ENCODE measurements at places on chromosomes 3 and 15.
A peak's percentile ranks its signal among the peaks of the same experiment; 100 is the strongest.

DNA sequence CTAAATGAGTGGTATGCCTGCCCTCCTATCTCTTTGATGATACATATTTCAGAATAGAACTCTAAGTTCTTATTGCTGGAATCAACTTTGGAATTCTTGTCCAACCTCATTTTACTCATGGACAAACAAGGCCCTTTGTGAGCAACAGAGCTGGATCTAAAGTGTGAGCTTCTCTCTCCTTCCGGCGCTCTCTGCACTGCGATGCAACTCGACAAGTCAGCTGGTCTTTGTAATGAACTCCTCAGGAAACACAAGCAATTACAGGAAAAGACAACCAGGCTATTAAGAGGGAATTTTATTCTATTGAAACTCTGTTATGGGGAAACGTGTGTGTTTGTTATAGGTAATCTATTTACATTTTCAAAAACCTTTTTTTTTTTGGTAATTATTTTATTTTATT is 20.3 kb upstream of the NRROS start:
- no peak for DNase-seq

DNA sequence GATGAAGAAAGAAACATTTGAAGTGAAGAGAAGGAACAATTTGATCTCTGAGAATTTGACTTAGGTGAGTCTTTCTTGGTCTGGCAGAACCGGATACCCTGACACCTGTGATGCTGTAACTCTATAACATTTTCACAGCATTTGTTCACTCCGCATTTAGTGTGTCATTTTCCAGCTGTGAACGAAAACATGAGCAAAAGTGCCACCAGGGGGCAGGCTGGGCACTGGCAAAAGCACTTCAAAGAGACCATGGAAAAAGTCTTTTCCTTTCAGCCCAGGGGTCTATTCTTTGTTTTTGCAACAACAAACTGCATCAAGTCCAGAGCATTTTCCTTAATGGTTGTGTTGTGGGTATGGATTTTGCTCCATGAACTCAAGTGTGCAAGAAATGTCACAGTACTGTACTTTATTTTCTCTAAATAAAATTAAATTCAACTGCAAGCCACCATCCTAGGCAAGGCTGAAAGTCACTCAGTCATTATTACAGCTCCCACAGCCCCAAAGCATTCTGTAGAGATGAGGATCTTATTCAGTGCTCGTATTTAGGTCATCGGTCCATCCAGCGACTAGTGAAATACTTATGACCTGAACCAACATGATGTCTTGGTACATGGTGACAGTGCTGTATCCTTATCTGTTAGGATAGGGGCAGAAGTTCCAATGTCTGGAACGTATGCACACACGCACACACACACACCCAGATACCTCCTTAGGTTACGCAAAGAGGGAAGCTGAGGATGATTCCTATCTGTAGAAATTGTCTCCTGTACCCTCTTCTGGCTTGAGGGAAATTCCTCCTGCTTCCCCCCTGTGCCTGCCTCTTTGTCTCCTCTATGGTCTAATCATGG is 125.5 kb downstream of the GADL1 start:
- peak; percentile 38 for DNase-seq

DNA sequence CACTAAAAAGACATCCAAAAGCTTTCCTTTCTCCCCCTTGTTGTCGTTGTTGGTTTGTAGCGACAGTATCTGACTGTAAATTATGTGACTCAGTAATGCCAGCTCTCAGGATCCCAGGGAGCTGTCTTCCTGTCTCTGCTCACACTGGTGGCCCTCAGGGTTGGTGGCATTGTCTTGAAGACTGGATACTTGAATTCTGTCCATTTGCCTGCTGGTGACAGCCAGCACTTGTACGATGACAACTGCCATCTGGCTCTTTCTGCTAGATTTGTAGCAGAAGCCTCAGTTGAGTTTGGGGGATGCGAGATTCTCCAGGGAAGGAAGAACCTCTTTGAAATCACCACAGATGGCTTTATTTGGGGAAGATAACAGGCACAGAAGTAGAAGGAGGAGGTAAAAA is 120.8 kb downstream of the ARPP21 start:
- no peak for DNase-seq

DNA sequence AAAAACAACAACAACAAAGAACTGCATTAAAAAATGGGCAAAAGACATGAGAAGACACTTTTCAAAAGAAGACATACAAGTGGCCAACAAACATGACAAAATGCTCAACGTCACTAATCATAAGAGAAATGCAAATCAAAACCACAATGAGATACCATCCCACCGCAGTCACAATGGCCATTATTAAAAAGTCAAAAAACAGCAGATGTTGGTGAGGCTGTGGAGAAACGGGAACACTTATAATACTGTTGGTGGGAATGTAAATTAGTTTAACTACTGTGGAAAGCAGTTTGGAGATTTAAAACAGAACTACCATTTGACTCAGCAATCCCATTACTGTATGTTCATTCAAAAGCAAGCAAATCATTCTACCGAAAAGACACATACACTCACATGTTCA is 15.1 kb downstream of the EIF1B start:
- no peak for DNase-seq

DNA sequence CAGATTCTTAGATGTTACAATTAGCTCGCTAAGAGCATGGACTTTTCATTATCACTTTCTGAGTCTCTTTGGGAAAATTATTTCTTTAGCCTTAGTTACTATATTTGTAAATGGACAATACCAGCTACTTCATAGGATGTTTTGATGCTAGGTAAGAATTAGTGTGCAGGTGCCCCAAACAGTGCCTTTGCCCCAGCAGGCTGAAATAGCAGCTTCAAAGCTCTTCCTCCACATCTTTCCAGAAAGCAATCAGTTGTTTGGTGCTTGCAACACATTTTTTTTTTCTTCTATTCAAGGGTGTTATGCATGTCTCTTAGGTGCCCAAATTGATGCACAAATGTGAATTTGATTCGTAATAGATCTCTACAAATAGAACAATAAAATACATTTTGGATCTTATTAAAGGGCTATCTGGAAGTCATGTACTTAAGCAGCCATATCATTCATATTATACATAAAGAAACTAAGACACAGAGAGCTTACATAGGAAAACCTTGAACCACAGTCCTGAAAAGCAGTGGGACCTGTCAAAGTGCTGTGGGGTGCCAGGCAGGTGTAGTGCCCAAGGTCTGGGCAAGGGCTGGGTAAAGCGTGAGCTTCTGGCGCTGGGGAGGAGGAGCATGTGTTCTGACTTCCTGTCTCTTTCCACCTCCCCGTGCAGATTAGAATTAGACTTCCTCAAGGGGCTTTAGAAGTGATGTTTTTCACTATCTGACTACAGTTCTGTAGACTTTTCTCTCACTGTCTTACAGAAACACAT is 62.9 kb downstream of the FNDC3B start:
- DNase-seq: peak; percentile 51

DNA sequence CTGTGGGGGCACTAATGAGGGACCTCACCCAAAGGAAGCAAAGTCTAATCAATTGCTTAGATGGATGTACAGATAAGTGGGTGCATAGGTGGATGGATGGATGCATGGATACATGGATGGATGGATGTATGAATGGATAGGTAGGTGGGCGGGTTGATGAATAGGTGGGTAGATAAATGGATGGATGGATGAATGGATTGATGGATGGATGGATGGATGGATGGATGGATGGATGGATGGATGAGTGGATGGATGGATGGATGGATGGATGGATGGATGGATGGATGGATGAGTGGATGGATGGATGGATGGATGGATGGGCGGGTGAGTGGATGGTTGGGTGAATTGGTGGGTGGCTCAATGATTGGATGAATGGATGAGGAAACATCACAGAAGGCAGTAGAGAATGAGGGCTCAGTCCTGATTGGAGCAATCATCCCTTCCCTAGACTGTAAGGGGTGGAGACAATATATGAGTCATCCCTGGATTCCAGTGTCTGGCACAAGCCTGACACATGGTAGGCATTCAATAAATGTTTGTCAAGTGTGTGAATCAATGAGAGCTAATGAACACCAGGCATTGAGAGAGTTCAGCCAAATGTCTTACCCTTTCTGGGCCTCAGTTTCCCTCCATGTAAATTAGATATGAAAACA is 40.4 kb upstream of the PXYLP1 start:
- no peak for DNase-seq

GRCh38 chr15:62782071-62782841 is 260.3 kb upstream of the TPM1 start:
- no peak for DNase-seq

DNA sequence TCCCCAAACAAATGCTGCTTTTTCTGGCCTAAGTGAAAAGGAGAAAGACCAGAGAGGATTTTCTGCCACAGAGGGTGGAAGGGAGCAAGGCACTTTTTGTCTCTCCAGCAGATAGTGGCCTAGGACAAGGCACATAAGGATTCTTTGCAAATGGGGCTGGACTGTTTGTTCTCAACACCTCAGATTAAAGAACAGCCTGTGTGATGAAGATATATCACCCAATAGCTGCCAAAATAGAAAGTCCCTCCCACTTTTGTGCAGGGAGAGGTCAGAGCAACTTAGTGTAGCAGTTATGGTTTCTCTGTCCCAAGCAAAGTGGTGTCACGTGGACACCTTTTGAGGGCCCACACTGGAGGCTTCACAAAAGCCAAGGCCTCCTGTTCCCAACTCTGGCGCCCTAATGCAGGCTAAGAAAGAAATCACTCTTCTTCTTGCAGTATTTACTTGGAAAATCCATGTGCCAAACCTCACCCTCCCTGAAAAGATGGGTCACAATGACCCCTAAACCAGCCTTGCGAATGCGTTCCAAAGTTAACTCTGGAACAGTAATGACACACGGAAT is 84.9 kb downstream of the LRIG1 start:
- DNase-seq: no peak

DNA sequence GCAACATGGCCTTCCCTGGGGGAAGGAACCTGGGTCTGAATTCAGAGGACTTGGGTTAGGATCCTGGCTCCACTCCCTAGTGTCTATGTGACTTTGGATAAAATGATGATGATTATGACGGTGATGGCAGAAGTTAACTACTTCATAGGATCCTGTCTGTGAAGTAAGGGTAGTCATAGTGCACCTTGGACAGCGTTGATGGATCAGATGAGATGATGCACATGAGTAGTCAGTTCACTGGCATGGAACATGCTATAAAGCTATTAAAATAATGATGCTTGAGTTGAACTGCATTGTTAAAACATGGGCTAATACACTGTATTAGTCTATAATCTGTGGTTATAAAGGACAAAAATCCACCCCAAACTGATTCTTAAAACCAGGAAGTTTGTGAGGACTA is 62.0 kb downstream of the EEFSEC start:
- no peak for DNase-seq

DNA sequence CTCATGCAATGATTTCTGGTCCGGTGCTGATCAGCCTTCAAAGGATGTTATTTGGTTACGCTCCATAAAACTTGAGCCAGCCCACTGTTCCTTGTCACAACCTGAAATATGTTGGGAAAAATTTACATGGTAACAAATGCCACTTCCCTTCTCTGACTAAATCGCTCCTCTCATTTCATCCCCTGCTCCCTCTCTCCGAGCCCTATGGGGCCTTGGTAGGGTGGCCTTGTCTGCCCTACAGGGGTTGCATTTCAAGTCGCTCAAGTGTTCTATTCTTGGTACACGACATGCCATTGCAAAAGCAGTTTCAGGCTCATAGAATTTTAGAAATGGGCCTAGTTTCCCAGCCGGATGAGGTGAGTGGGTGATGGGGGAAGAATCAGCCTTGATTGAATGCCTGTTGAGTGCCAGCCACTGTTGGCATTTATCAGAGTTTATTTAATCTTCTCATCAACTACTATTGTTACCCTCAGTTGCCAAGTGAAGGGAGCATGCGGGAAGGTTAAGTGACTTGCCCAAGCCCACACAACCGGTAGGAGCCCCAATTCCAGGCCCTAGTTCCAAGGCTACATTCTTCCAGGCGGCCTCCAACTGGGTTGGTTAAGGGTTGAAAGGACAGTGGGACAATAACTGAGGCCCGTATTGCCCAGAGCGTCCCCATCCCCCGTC is 961 bp upstream of the ABHD2 start:
- no peak for DNase-seq

- no peak for DNase-seq
These were observed 268.5 kb downstream of the LRTM1 start for GRCh38 chr3:54659347-54659746.

GRCh38 chr15:97849183-97849582 is 111.3 kb upstream of the ARRDC4 start:
- no peak for DNase-seq

DNA sequence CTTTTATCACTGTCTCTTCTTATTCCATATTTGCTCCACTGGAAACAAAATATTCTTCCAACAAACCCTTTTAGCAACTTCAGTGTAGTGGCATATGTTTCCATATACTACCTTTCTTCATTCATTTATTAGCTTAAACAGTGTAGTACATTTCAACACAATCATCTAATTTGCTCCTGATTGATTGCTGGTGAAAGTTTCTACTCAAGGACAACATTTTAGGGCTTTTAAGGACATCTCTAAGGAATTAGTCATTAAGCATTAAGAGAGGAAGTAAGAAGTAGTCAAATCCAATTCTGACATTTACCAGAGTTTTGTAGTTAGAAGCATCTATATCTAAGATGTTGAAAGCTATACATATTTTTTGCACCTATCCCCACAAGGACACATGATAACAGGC is 55.8 kb downstream of the RSRC1 start:
- no peak for DNase-seq

All from T-helper 1 cell (primary cell).